CD4-positive, alpha-beta T cell treated with Interleukin-17A for 1 hour (primary cell): ENCODE measurements at places on chromosomes 16 and 17.

GRCh38 chr16:67441271-67441753, 10.4 kb downstream of the HSD11B2 start:
- no peak for DNase-seq

DNA sequence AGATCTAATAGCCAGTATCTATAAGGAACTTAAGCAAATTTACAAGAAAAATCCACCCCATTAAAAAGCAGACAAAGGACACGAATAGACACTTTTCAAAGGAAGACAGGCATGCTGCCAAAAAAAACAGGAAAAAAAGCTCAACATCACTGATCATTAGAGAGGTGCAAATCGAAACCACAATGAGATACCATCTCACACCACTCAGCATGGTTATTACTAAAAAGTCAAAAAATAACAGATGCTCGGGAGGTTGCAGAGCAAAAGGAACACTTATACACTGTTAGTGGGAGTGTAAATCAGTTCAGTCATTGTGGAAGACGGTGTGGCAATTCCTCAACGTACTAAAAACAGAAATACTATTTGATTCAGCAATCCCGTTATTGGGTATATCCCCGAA, 9.6 kb downstream of the STX8 start:
- DNase-seq = peak; percentile 39

- no peak for DNase-seq
Measured at GRCh38 chr16:63289834-63290460, 1253.7 kb upstream of the CDH8 start.

- no peak for DNase-seq
Measured at GRCh38 chr16:85927959-85928358, 29.0 kb downstream of the IRF8 start.

DNA sequence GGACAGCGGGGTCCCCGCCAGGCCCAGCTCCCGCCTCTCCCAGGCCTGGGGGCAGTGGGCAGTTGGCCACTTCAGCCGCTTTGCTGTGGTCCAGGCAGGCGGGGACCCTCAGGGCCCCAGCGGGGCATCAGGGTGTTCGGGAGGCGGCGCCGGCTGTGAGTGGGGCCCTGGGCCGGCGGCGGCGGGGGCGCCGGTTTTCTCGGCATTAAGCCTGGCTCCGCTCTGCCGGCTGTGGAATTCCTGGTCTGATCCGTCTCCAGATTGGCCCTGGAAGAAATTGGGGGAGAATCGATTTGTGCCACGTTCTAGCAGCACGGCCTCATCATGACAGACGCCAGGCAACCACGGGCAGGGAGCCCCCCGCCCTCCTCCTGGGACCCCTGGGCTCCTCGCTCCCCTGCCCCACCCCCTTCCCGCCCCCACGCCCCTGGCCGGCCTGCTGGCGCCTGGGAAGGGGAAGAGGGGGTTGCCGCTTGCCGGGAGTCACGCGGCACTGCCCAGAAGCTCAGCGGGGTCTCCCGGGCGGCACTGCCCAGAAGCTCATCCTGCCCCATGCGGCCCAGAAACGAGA, 28.6 kb upstream of the SSTR5 start:
- DNase-seq = no peak

DNA sequence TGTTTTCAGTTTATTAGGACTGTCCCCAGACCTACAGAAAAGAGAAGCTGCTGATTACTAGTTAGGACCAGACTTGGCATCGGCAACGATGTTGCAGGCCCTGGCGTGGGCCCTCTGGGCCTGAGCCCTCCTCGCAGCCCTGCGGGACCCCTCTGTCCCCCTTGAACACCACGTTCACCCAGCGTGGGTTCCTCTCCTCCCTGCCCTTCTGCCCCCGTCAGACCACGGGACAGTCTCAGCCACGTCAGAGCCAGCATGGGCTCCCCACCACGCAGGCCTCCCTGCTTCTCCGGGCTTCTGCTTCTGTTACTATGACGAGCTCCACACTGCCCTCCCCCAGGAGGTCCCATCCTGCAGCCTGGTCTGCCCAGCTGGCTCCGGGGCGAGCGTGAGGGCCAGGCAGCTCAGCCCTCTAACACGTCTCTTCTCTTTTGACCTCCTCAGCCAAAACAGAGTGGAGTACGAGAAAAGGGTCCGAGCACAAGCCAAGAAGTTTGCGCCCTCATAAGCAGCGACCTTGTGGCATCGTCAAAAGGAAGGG, 9.1 kb upstream of the BAIAP3 start:
- DNase-seq = no peak

GRCh38 chr16:82991966-82992675, 365.4 kb downstream of the CDH13 start:
- DNase-seq = no peak

DNA sequence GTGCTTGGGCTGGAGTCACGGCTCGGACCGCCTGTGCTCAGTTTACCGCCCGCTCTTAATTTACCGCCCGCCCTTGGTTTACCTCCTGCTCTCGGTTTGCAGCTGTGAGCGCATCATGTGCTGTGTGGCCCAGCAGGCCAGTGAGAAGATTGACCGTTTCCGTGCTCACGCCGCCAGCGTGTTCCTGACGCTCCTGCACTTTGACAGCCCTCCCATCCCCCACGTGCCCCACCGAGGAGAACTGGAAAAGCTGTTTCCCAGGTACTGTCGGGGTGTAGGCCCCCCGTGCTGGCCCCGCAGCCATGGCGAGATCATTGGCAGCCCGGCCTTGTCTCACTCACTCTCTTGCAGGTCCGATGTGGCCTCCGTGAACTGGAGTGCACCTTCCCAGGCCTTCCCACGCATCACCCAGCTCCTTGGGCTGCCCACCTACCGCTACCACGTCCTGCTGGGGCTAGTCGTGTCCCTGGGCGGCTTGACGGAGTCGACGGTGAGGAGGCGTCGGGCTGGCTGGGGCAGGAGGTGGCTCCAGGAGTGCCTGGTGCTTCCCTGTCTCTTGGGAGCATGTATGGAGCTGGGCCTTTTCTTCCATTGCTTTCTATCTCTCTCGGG, 89.3 kb upstream of the ZNF750 start:
- DNase-seq = no peak

GRCh38 chr17:8124350-8125153, 646 bp upstream of the HES7 start:
- DNase-seq = no peak

DNA sequence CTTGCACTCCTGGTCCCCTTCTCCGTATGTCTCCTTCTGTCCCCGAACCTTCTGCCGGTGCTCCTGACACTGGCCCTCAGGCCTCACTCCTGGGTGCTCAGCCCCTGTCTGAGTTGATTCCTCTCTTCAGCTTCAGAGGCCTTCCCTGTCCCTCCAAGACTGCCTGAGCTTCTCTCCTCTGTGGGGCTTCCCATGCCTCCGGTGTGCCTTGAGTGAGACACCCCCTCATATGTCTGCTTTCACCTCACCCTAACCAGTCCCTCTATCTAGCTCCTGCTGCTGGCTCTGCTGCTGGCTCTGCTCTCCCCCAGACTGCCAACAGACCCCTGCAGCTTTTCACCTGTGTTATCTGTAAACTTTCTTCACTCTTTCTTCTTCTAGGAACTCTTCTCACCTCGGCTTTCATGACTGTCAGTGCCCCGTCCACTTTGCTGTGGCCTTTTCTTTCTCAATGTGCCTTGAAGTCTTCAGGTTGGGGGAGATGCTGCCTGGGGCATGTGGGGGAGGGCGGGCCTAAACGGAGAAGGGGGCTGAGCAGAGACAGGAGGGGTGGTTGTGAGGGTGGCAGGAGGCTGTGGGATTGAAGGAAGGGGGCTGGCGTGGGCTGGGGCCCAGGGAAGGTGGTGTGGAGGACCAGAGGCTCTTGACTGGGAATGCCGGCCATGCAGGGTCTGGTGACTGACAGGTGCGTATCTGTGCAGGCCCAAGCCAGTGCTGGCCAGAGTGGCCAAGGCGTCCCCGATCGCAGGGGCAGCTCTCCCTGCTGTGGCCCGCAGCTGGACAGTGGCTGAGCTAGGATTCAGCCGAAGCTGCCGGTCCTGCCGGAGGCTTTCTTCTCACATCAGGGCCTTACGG, 81.3 kb downstream of the METRNL start:
- no peak for DNase-seq

DNA sequence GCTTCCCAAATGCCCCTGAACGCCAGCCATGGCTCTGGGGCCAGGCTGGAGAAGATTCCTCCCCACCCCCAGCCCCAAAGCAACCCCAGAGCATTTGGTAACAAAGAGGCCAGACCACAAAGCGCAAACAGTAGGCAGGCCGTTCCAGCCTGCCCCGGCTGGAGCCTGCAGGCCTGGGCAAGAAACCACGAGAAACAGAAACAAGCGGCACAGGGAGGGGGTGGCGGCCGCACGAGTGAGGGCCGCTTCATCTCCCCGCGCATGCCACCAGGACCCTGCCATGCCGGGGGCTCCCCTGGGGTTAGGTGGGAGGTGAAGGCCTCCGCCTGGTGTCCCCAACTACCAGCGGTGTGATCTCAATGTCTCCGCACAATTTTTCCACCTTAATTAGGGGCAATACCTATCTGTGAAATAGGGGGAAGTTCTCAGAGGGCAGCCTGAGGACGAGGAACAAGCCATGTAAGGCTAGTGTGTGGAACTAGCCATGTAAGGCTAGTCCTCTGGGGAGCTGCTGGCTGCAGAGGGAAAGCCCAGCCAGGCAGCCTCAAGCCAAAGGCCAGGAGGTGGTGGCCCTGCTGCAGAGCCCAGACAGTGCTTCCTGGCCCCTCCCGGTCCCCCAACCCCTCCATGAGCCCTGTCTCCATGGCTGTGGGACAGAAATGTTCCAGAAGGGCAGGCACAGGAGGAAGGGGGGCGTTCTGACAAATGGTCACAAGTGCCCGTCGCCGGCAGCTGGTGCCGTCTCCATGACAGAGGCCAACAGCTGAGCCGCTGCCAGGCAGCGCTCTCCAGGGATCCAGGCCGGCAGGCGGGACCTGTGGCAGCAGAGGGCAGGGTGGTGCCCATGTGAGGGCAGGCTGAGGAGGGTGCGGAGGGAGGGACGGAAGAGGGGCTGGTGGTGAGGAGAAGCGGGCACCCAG, 14.5 kb upstream of the MTSS2 start:
- DNase-seq = no peak

- DNase-seq = peak; percentile 32
Measured at GRCh38 chr16:53094013-53094630, 39.3 kb downstream of the CHD9 start.

DNA sequence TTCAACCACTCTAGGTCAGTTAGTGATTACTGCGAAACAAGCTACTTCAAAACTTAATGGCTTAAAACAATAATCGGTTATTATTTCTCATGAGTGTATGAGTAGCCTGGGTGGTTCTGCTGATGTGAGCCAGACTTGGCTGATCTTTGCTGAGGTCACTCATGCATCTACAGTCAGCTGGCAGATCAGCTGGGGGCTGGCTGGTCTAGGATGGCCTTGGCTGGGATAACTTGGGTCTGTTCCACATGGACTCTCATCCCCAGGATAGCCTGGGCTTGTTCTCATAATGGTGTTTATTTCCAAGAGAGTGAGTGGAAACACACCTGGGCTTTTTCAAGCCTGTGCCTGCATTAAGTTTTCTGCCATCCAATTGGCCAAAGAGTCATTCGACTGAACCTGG, 13.0 kb downstream of the CCDC182 start:
- no peak for DNase-seq

- no peak for DNase-seq
Measured at GRCh38 chr17:40949418-40949817, 12.0 kb upstream of the KRT23 start.

GRCh38 chr17:79627184-79627765, 16.4 kb upstream of the RBFOX3 start:
- no peak for DNase-seq

DNA sequence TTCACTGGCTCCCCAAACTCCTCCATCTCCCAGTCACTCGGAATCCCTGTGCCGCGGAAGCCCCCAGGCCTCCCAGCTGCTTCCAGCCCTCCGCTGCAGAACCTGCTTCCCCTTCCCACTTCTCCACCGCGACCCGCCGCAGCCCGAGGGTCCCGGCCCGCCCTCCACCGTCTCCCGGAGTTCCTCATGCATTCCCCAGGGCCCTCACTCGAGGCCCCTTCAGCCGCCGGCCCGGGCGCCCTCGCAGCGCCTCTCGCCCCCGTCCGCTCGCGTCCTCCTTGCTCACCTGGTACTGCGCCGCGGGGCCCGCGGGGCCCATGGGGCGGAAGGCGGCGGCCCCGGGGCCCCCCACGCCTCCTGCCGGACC, 329 bp downstream of the SMARCD2 start:
- DNase-seq = no peak
